ENCODE measurements at places on chromosomes 4 and X.

DNA sequence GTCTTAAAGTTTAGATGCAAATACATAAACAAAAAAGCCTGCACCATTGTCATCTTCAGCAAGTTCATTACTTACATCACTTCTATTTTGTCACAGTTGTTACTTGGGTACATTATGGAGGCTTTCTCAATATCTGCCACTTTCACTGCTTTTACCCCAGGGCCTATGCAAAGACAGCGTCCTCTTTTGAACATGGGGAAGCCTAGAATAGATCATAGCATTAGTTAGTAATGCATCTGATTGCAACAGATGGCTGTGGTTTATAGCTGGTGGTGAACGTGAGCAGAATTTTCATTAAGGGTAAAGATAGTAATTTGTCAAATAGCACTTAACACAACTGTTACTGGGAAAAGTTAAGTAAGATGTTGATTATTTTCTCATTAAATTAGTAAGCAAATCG lies 729 bp downstream of the CXCL11 start:
- DNase-seq, result no peak

GRCh38 chr4:101356928-101357327 lies 9.6 kb upstream of the PPP3CA start:
- no peak for DNase-seq

GRCh38 chr4:141885112-141885511 lies 248.7 kb downstream of the IL15 start:
- no peak for DNase-seq

DNA sequence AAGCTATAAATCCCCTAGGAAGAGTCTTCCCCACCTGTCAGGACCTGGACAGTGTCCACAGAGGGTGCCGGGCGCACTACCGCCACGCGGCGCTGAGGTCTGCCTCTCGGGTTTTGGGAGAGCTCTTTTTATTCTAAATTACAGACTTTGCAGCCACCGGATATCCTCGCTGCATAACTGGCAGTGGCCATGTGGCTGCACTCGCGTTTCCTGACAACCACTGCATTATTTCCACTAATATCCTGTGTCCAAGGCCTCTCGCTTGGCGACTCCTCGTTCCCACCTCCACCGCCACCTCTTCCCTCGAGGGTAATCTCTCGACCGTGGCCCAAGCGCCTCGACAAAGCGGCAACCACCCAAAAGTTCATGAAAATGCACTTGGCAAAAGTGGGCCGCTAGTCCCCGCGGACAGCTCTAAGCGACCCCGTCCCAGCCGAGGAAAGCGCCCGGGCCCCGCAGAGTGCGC lies 512 bp upstream of the TMEM131L start:
- DNase-seq, result no peak

GRCh38 chr4:8422327-8422726 lies 18.2 kb downstream of the ACOX3 start:
- no peak for DNase-seq

GRCh38 chr4:148955564-148956297 lies 513.5 kb upstream of the NR3C2 start:
- DNase-seq, result no peak

DNA sequence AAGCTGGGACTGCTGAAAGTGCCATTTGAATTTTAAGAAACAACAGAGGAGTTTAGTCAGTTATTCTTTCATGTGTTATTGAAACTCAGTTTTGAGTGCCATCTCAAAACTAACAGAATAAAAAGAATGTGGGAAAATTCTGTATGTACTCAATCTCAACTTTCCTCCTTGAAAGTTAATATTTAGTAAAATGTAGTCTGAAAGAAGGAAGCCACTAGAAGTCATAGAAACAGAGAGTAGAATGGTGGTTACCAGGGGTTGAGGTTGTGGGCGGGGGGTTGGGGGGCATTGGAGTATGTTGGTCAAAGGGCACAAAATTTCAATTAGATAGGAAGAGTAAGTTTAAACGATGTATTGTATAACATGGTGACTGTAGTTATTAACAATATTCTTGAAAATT lies 628.3 kb upstream of the MAGEB2 start:
- no peak for DNase-seq

DNA sequence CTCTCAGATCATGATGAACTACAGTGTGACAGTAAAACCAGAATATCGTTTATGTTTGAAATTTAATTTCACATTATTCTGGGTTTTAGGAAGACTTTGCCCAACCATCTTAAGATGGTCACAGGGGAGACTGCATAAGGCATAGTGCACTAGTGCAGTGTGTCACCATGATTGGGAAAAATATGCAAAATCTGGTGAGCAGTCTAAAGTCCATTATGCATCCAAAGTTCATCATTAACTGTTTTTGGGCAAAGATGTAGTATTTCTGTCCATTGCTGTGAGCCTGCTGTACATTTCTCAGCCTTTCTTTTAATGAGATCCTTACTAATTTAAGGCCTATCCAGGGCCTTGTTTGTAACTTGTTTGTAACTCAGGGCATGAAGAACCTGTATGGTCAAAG lies 11.3 kb upstream of the MFAP3L start:
- DNase-seq, result no peak

- no peak for DNase-seq
These were observed 29.8 kb downstream of the IQCM start for GRCh38 chr4:149785696-149786431.

DNA sequence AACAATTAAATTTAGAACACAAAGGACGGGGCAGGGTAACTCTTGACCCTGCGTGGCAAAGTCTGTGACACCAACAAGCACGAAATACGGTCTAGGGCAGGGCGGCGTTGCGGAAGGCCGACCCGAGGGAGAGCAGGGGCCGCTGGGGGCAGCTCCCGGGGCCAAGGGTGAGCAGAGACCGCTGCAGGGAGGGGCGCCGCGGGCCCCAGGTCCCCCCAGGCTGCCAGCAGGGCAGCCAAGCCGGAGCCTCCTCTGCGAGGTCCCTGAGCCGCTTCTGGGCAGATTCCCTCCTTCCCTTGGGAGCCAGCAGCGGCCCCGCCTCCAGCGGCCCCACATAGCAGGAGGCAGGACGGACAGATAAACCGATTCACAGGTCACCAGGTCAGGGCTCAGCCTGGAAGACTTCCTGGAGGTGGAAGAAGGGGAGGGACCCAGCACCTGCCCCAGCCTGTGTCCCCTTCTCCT lies 90.2 kb downstream of the FAM53A start:
- DNase-seq, result no peak

DNA sequence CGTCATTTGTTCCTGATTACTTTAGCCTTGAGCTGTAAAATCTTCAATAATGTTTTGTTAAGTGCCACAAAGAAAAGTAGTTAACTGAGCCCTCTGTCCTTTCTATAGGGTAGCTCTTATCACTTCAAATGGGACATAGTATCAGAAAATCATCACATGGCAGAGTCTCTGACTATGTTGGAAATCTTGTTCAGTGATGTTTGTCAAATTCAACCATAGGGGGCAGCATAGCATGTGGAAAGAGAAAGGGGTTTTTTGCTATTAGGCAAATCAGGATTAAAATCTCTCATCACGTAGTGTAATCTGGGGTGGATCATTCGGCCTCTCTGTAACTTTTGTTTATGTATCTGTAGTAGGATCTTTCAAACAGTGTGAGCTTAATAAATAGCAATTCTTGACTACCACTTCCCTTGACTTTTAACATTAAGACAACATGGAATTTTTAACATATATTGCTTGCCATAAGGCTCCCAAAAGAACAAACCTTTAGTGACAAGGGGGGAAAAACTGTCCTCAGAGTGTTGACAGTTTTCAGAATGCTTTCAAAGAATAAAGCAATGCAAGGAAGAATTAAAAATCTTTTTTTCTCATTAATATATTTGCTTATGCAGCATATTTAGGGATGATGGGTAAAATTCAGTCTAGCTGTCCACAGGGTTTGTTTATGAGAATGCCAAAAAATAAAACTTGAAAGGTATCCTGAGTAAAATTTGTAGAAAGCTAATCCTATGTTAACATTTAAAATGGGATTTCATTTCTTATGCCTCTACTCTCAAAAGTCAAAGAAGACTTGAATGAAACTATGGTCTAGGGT lies 127.2 kb downstream of the FBXW7 start:
- no peak for DNase-seq

- DNase-seq, result no peak
These were observed 10.3 kb downstream of the NCBP2L start for GRCh38 chrX:107787827-107788226.

DNA sequence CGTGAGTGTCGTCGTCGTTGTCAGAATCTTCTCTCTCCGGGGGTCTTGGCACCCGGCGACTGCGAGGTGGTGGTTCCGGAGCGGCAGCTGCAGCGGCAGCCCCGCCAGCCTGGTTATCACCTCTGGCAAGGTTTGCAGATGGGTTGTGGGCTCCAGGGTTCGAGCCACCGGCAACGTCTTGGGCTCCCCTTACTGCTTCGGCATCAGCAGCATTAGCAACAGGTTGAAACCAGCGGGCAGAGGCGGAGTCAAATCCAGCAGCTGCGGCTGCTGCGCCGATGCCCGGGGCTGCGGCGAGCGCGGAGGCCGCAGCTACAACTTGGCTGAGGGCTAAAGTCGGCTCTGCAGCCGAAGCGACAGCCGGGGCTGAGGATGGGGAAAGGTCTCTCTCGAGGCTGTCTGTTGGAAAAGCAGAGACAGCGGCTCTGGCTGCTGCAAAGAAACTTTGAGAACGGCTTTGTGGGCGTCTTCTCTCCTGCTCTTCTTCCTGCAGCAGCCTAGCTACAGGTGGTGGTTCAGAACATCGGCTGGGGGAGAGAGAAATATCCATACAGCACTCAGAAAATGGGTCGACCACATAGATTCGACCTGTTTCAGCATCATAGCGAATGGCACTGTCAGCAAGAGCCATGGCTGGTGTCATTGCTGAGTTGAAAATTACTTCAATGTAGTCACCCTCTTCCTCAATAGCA lies 3.6 kb downstream of the IRS4 start:
- DNase-seq, result no peak

- peak; percentile 35 for DNase-seq
These were observed 1.4 kb downstream of the SEPSECS start for GRCh38 chr4:25158817-25159216.

DNA sequence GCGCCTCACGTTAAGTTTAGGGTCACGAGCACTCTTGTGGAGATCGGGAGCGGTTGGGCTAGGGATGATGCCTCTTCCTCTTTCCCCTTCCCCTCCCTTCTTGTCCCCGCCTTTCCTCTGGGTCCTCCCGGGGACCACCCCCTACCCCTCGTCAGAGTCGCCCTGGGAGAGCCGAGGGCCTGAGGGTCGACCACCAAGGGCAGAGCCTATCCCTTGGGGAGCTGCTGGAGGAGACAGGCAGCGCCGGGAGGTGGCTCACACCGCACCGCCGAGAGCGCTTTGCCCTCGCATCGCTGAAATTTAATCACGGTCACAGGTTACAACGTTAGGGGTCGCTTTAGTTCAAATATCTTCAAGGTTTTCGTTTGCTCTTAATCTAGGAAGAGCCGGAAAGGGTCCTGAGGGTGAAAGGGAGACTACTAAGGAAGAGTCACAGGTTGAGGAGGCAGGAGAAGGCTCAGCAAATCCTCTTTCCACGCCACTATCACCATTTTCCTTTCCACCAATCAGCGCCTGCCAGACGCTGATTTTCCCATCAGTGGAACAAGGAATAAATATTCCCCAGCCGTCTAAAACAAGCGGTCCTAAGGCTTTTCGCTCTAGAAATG lies 528 bp upstream of the SNCA start:
- DNase-seq, result no peak

- peak; percentile 1 for DNase-seq
These were observed at the start of gene PRSS48 for GRCh38 chr4:151276787-151277562. PRSS48 (plus strand) TSS chr4:151277161; CDS start chr4:151277173, 12 bp downstream.

DNA sequence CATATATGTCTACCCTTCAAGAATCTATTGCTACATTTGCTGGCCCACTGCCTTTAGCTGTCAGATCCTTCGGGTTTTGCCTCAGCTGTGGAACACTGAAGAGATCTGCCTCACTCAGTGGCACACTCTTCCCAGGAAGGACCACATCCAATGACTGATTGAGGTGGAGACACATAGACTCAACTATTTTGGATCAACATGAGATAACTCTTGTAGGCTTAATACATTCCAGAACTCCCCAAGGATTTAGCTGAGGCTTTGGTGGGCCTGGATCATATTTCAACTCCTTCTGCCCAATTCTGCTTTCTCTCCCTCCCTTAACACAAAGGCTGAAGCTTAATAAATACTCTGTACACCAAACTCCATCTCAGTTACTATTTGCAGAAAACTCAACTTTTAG lies 100.5 kb downstream of the CORIN start:
- no peak for DNase-seq

All from DMS79 treated with DMSO at 0.1 percent for 48 hours (cell line).